ENCODE measurements at places on chromosomes 3 and 15.

- no peak for DNase-seq
Observed at GRCh38 chr3:81776643-81777042, 15.2 kb upstream of the GBE1 start.

- DNase-seq, result no peak
Observed at GRCh38 chr15:76860201-76860600, 44.9 kb downstream of the SCAPER start.

- DNase-seq, result no peak
Observed at GRCh38 chr15:88950600-88951160, 37.5 kb upstream of the MFGE8 start.

- no peak for DNase-seq
Observed at GRCh38 chr3:40745381-40746106, 220.8 kb downstream of the ZNF621 start.

DNA sequence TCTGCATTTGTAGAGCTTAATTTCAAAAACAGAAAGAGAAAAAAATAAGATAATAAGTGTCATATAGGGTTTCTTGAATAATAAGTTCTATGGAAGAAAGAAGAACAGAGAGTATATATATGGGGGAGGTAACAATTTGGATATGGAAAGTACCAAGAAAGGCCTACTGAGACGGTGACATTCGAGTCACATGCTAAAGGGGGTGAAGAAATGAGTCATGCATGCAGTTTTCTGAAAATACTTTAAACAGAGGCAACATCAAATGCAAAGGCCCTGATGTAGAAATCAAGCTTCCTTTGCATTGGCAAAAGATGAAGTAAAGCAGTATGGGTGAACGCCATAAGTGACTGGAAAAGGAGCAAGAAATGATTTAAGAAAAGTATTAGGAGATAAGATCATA is 371.6 kb upstream of the ZNF385D start:
- peak; percentile 39 for DNase-seq

DNA sequence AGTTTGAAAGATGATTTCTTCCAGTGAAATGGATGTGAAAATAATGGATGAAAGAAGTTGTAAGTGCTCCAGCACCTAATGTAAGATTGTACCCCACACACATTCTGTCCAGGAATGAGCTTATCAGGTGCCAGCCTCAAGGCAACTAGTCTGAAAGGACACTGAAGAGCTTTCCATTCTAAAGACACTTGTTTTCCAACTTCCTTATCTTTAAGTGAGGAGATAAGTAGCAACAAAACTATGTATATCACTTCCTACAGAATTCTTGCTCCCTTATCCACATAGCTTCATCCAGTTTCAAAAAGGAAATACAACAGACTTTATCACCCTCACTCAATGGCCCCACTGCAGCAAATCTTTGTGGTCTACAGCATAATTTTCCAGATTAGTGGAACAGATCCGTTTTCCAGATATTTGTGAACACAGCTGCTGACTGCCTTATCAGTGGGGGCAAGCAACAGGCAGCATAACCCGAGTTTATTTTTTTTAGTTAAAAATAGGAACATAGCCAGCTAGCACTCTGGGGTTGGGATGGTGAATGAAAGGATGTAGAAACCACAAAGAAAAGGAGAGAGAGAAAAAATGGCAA is 60.6 kb downstream of the CD200R1L start:
- DNase-seq, result no peak

DNA sequence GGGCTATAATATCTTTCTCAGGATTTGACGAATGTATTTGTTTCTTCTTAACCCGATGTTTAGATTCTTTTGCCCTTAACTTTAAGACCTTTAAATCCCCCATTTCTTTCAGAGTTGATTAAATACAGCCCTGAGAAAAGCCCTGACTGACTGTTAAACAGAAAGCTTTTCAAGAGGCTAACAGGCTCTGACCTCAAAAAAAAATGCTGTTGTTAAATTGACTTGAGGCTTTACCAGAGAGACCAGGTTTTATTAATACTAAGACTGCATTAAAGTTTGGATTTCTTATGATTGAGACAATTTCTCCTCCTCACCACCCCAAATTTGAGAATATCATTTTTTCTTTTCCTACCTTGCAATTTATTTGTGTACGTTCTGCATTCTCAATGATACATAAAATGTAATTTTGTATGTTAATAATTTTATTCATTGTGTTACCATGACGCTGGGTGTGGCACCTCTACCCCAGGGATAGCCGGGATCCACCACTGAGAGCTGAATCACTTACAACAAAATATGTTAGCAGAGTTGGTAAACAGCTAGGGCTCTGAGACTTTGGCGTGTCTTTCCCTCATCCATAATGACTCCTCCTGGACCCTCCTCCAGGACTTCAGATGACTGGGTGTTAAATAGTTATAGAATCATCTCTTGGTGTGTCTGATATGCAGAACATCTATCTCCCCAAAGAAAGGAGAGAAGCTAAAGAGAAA is 753.5 kb downstream of the NAALADL2 start:
- no peak for DNase-seq
